ENCODE measurements at places on chromosomes 3 and 15.

- DNase-seq = no peak
Measured at GRCh38 chr3:69896095-69896494, 103.4 kb upstream of the SAMMSON start.

DNA sequence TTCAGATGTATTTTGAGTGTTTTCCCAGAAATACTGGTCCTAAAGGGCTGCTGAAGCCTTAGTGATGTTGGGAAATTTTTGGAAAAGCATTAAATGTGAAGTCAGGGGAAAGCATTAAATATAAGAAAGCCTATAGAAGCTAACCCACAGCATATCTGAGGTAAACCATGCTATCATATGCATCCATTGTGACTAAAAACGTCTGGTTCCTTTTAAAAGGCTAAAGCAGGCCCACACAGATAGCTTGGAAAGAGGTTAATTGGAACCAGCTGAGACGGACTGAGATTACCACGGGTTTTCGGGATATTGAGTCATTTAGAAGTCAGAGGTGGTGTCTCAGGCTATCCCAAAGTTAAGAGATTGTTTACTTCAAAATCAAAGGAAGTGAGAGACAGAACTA is 78.2 kb downstream of the CYP19A1 start:
- no peak for DNase-seq

GRCh38 chr3:132241776-132242514 is 75.3 kb upstream of the ACP3 start:
- no peak for DNase-seq

- DNase-seq = no peak
Measured at GRCh38 chr3:159861369-159861987, 127.2 kb upstream of the IL12A start.

DNA sequence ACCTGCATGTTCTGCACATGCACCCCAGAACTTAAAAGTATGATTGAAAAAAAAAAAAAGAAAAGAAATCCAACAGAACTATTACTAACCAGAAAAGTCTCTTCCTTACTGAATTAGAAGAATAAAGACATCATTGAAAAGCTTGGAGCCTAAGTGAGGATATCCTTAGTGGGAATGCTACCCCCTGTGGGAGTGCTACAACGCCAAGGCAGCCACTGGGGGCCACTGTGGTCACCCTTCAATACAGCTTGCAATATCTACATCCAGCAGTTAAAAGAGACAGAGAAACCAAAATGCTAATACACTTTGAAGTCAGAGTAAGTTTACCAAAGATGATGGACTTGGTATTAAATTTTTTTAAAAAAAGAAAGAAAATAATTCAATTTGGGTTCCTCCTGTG is 292.0 kb downstream of the PLCL2 start:
- no peak for DNase-seq

- no peak for DNase-seq
Measured at GRCh38 chr15:40812721-40813425, 5.6 kb upstream of the DNAJC17 start.

GRCh38 chr15:60583194-60583593 is 104.3 kb upstream of the ICE2 start:
- no peak for DNase-seq

- DNase-seq = no peak
Measured at GRCh38 chr3:117977504-117978228, 1057.0 kb downstream of the IGSF11 start.

- no peak for DNase-seq
Measured at GRCh38 chr3:100185847-100186246, 71.5 kb upstream of the FILIP1L start.

- no peak for DNase-seq
Measured at GRCh38 chr3:47425959-47426358, 45.1 kb downstream of the PTPN23 start.

DNA sequence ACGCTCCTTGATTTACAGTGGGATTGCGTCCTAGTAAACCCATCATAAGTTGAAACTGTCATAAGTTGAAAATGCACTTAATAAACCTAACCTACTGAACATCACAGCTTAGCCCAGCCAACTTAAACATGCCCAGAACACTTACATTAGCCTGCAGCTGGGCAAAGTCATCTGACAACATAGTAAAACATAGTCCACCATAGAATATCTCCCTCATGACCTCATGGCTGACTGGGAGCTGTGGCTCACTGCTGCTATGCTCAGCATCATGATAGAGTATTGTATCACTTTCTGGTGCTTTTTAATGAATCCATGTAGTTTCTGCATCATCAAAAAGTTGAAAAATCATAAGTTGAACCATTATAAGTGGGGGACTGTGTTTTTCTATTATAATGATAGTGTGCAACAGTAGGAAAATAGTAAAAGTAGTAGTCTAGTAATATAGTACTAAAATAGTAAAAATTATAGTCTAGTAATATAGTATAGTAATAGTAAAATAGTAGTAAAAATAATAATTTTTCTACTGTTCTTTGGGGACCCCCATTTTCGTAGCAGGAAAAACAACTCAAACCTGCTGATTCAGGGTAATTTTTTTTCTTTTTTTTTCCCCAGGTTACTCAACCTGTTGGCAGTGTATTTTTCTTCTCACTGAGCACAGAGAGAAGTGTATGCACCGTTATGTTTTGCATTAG is 233.5 kb downstream of the MYRIP start:
- DNase-seq = no peak

DNA sequence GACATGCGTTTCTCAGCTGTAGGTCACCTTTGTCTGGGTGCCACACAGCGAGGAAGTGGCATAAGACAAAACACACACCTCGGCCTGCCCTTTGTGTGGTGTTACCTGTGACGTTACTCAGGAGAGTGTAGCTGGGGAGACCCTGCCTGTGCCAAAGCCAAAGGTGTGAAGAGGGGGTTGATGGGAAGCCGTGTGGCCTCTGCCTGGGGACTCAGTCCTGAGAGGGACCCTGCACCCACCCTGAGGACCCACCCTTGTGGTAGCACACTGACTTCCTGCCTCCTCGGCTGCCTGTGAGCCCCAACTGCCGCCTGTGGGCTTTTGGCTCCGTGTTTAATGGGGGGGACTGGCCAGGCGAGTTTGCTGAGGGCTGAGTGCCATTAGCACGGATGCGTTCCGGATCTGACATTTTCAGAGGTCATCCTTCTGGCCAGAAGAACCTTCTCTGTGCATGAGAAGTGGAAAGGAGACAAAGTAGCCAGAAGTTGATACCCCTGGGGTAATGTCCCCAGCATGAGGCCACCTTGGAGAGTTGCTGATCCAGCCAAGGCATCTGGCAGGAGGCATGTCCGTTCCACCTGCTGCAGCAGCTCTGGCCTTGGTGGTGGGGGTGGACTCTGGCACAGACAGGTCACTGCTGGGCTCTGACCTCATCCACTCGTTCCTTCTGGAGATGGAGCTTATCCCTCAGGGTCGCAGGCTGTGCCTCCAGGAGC is 51.8 kb upstream of the FURIN start:
- DNase-seq = no peak

DNA sequence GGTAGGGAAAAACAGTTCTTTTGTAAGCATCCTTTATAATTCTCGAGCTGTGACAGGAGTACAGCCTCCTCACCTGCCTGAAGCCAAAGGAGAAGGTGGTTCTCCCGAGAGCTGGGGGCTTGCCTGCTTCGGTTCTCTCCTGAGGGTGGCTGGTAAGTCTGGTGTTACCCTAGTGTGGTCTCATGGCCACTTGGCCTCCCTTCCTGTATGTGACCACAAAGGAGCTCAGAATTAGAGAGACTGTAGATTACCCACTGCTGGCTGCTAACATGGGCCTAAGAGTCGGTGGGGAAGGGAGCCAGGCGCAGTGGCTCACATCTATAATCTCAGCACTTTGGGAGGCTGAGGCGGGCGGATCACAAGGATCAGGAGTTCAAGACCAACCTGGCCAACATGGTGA is 12.6 kb downstream of the PDHB start:
- DNase-seq = no peak

- DNase-seq = no peak
Measured at GRCh38 chr3:83913381-83913780, 1045.4 kb upstream of the CADM2 start.

DNA sequence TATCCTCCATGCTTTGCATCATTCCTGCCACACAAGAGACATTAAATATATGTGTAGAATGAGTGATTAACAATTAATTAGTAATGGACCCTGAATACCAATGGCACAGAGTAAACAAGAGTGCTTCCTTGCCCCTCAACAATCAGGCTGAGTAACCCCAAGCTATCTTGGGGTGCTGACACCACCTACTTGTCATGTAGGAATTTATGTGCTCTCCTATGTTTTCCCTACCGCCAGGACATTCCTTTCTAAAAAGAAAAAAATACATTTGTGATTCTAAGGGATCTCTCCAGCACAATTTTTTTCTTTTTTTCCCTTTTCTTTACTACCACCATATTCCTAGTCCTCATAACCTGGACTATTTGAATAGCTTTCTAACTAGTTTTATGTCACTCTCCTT is 449.1 kb downstream of the MFSD1 start:
- DNase-seq = no peak

- no peak for DNase-seq
Measured at GRCh38 chr3:196238612-196239560, 22.6 kb downstream of the SLC51A start.

GRCh38 chr3:52025453-52025852 is 29.8 kb upstream of the RPL29 start:
- DNase-seq = no peak

GRCh38 chr3:33181229-33181628 is 37.4 kb downstream of the SUSD5 start:
- DNase-seq = no peak
